ENCODE measurements at places on chromosomes 16 and 17.
A peak's percentile ranks its signal among the peaks of the same experiment; 100 is the strongest.

- DNase-seq = no peak
Measured at GRCh38 chr16:79717333-79718137, 117.0 kb upstream of the MAF start.

GRCh38 chr17:14311981-14312380 is 11.1 kb downstream of the HS3ST3B1 start:
- no peak for DNase-seq

DNA sequence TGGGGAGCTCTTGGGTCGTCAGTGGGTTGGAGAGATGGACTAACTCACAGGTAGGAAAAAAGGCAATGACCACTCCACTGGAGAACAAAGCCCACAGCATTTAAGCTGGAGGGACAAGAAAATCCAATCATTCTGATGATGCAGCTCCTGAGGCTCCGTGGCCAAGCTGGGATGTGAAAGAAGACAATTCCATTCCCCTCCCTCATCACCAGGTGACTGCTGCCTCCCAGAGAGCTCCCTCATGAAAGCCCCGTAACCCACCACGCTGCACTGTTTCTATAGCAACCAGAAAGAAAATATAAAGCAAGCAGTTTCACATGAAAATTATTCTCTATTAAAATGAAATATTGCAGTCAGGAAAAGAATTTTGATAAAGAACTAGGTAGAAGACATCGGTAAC is 15.2 kb downstream of the ANKRD11 start:
- no peak for DNase-seq

DNA sequence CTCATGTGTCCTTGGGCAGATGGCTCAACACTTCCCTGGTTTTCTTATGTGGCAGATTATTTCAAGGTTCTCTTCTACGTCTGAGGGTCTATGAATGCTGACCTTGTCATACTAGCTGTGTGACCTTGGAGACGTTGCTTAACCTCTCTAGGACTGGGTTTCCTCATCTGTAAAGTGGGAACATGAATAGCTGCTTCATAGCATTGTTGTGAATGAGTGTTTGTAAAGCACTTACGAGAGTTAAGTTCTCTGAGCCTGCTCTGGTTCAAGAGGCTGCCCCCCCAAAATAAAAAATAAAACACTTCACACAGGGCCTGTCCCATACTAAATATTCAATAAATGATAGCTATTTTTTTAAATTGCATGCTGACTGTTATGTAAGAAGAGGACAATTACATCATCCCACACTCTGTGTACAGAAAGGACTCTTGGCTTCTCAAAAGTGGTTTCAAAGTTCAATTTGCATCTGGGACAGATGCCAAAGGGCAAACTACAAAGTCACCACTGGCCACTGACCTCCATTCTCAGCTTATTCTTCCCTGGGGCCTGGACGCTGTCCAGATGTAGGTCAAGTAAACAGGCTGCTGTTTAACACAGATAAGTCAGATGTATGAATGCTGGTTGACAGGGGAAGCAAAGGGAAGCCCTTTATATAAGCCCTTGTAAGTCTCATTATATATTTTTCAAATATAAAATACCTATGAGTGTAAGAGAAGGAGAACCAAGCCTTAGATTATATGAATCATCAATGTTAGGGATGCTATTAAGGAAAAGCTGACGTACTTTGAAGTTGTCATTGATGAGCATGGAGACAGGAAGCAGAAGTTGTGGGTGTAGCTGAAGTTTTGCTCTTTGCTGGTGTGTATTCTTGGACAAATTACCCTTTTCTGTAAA is 15.4 kb upstream of the NDEL1 start:
- DNase-seq = no peak

- peak; percentile 54 for DNase-seq
Measured at GRCh38 chr16:57601801-57602478, 26.5 kb upstream of the ADGRG1 start.

DNA sequence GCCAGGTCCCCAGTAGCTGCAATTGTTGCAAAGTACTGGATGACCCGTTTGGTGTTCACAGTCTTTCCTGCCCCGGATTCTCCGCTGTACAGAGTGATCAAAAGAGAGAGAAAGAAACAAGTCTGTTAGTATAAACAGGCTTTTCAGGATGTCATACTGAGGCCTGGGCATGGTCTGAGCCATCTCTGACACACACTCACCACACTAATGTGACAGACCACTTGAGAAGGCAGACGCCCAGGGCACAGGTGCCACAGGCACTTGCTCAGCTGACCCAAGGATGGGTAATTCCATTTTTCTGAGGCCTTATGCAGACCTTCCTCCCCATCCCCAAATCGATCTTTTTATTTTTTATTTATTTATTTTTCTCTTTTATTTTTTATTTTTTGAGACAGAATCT is 7.5 kb downstream of the MYH3 start:
- DNase-seq = no peak

- no peak for DNase-seq
Measured at GRCh38 chr16:70594569-70594968, 51.8 kb upstream of the IL34 start.

DNA sequence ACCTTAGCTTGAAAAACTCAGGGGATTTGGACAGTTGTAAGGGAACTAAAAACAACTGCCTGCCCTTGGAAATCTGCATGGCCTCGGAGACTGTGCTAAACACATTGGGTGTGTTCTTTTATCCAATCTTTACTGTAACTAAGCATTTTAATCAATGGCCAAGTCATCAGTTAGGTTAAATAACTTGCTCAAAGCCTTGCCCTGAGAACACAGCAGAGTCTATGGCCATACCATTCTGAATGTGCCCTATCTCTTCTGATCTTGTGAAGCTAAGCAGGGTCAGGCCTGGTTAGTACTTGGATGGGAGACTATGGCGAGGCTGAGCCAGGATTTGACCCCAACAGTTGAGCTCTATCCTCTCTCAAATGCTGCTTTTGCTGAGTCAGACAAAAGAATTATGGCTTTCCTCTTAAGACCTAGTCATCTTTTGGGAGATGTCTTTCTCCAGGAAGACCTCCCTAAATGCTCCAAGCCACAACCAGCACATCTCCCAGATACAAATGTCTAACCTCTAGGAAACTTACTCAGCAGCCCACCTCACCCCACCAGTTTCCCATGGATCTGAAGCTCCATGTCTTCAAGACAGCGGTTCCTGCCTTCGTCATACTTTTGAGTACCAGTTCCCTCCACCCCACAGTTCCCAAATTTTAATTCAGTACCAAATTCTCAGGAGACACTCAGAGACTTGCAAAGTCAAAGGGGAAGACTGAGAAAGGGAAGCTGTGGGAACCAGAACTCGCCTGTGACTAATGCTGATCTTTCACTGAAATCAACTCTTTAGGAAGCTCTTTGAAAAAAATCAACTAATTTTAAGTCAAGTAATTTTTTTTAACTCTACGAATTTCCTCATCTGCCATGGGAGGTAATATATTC is 336.1 kb downstream of the MAF start:
- DNase-seq = peak; percentile 41

- no peak for DNase-seq
Measured at GRCh38 chr17:63718988-63719387, 19.1 kb upstream of the LIMD2 start.

DNA sequence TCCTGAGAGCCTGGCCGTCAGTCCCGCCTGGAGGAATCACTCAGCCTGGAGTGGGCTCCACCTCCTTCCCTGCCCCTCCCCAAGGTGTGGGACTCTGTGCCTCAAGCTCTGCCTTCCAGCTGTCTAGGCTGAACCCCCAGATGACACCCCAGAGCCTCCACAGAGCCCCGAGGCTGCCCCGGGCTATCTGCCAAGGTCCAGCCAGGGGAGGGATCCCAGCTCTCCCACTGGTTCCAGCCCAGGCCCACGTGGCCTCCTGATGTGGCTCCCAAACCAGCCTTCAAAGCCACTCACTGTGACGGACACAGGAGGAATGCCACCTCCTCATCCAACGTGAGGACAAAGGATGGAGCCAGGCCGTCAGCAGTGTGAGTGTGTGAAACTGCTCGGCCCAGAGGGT is 45.6 kb upstream of the ENPP7 start:
- no peak for DNase-seq

DNA sequence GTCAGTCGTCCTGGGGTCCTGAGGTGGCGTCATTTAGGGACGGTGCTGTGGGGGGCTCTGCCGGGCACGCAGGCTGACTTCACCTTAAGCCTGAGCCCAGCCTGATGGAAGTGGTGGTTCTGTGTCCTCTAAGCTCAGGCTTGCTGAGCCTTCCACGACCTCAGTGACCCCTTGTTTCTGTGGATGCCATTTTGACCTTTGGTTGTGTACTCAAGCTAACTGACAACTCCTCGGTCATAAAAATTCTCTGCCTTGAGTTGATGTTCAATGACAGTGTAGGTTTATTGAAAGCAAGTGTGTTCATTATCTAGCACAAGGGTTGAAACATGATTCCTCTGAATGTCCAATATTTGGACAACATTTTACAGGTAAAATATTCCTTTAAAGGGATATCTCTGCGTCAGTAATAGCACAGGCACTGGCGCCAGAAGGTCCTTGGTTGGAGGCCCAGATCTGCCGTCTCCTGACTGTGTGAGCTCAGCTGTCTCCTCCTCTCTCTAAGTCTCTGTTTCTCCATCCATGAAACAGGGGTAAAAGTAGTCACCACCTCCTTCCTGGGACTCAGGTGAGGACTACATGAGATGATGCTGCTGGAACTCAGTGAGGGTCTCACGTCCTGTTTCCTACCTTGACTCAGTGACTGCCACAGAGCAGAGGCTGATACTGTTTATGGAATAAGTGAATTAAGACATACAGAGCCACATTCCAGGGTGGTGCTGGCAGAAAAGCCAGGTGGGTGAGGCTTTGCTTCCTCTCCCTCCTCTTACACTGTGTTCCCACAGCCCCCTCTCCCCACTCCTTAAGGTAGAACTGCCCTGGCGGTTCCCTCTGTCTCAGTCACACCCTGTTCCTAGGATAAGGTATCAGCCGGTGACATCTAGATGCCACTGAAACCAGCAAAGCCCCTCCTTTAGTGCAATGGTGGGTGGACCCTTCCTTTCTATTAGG is 75.7 kb downstream of the IRF8 start:
- no peak for DNase-seq

DNA sequence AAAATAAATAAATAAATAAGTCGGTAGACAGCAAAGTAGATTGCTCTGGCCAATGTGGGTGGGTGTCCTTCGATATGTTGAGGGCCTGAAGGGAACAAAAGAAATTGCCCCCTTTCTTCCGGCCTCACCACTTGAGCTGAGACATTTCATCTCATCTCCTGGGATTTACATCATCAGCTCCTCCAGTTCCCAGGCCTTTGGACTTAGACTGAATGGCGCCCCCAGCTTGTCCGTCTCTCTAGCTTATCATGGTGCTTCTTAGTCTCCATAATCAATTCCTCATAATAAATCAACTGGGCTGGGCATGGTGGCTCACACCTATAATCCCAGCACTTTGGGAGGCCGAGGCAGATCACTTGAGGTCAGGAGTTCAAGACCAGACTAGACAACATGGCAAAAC is 13.8 kb upstream of the HAP1 start:
- DNase-seq = no peak

GRCh38 chr17:44862278-44862914 is 14.7 kb downstream of the HIGD1B start:
- no peak for DNase-seq

DNA sequence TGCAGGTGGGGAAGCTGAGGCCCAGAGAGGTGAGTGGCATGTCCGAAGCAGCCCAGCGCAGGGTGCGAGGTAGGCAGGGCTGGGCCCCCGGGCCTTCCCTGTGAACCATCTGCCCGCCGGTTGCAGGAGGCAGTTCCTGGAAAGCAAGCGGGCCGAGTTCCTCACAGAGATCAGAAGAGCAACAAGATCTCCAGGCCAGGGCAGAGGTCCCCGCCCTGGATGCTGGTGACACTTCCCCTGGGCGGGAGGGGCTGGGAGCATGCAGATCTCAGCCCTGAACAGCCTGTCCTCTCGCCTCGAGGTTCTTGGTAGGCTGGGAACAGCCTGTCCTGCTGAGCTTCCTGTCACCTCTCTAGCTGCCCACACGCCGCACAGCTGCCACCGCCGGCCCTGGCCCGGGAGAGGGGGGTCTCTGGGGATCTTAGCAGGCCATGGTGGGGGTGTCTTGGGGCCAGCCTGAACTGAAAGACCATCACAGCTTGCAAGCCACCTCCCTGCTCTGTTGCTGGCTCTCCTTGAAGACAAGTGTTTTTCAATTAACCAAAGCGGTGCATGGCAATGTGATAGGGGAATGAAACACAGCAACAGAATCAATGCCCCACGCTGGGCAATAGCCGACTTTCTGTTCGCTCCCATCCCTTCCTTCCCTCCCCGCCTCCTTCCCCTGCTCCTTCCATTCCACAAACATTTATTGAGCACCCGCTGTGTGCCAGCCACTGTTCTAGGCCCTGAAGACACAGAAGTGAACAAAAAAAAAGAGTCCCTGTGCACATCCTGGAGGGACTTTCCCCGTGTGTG is 31.7 kb downstream of the SOCS1 start:
- DNase-seq = peak; percentile 57

DNA sequence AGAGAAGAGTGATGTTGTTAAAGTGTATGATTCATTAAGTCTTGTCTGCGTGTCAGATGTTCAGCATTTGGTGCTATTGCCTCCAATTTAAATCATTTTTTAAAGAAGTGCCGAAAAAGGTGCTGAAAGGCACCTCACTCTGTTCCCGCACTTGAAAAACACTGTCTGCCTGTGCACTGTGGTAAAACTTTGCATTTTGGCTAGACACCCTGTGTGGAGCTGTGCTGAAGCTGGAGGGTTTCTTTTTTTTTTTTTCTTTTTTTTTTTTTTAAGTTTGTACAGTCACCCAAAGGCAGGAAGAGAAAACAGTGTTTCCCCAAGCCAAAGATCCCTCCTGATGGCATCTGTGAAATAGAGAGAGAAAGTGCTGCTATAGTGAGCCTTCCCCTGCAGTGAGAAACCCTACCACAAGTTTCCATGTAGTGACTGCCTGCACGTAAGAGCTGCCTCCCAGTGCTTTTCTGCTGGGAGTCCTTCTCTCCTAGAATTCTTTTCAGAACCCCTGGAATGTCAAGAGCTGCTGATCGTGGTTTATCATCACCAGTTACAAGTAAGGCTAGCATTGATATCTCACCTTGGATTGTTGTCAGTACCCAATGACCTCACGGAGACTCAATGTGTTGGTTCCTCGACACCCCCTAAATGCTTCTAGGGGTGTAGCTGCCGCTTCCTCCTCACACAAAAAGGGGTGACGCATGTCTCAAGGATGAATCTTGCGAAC is 116.0 kb upstream of the SOX9 start:
- no peak for DNase-seq

GRCh38 chr16:11296351-11296705 is 15.2 kb upstream of the PRM1 start:
- DNase-seq = no peak

DNA sequence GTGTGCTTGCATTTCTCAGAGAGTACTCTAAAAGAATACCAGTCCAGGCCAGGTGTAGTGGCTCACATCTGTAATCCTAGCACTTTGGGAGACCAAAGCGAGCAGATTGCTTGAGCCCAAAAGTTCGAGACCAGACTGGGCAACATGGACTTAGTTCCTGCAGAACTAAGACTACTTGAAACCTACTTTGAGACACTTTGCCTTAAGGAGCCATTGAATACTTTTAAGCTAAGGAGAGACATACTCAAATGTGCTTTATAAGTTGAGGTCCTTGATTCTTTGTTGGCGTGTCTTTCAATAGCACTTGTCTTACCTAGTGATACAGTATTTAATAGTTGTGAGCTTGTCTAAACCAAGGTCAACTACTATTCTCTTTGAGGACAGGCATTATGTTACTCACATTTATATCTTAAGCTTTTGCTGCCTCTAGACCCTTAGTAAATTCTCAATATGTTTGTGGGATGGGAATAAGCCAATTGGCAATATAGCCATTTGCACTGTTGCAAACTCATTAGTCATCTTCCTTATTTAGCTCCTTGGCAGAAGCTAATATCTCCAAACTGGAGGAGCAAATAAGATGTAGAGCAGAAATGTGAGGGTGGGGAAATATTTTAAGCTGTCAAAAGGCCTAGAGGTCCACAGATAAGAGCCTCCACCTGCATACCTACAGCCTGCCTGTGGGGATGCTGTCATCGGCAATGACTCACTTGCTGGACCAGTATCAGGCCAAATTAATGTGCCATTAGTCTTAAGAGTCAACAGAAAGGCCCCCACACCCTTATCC is 16.3 kb downstream of the SCPEP1 start:
- no peak for DNase-seq
